ENCODE measurements at places on chromosomes 6 and 20. TPM values are rescaled to one million over a fixed set of nuclear protein-coding genes. Genes with fewer than 3 reads are reported as not detected.

CEBPB gene
- total RNA-seq: 52.1 TPM

HRH3 gene
- 0.10 TPM for total RNA-seq

FAM209B gene
- total RNA-seq: not detected

TRIM31 gene
- total RNA-seq: not detected

HAO1 gene
- 0.13 TPM for total RNA-seq

RNF182 gene
- 22.2 TPM for total RNA-seq

PDRG1 gene
- total RNA-seq: 48.2 TPM

ZGPAT gene
- 35.8 TPM for total RNA-seq

SCRT2 gene
- total RNA-seq: not detected

FAM83C gene
- total RNA-seq: not detected

PNPLA1 gene
- not detected for total RNA-seq

ETV7 gene
- total RNA-seq: 2.0 TPM

HCRTR2 gene
- not detected for total RNA-seq

ATP6V1G2 gene
- total RNA-seq: 0.98 TPM

CDH4 gene
- not detected for total RNA-seq

RNF8 gene
- 21.1 TPM for total RNA-seq

ENPP4 gene
- 5.4 TPM for total RNA-seq

SALL4 gene
- total RNA-seq: 1.6 TPM

KCNQ5 gene
- total RNA-seq: 9.4 TPM

SLC17A3 gene
- total RNA-seq: not detected

AHI1 gene
- 22.3 TPM for total RNA-seq

SLC2A10 gene
- total RNA-seq: 1.6 TPM

ANKRD66 gene
- total RNA-seq: not detected

FAM162B gene
- total RNA-seq: not detected

PXDC1 gene
- 36.2 TPM for total RNA-seq

EFCAB8 gene
- 1.1 TPM for total RNA-seq

SLC17A1 gene
- total RNA-seq: not detected

CCM2L gene
- total RNA-seq: 45.4 TPM

RBPJL gene
- 0.18 TPM for total RNA-seq

SRMS gene
- not detected for total RNA-seq

NFKBIL1 gene
- total RNA-seq: 27.9 TPM

CALHM4 gene
- total RNA-seq: not detected

TRERF1 gene
- 30.6 TPM for total RNA-seq

PACRG gene
- total RNA-seq: 0.59 TPM

RNGTT gene
- 21.2 TPM for total RNA-seq

SEMG1 gene
- total RNA-seq: not detected

NELFCD gene
- 108 TPM for total RNA-seq
